ENCODE measurements at places on chromosomes 3 and 15.

DNA sequence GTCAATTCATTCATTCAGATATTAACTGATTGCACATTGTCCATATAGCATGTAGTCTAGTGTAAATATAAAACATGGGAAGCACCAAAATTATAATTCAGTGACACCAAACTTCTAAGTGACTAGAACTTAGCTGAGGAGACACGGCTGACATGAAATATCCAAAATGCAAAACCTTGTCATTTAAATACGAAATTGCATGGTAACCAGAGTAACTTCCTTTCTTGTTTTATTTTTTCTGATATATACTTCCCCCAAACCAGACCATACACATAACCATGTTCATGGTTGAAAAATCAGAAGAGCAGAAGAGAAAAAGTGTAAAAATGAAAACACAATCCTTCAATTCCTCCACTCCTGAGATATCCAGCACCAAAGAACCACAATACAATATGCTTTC, 38.0 kb downstream of the CBLB start:
- DNase-seq = no peak

DNA sequence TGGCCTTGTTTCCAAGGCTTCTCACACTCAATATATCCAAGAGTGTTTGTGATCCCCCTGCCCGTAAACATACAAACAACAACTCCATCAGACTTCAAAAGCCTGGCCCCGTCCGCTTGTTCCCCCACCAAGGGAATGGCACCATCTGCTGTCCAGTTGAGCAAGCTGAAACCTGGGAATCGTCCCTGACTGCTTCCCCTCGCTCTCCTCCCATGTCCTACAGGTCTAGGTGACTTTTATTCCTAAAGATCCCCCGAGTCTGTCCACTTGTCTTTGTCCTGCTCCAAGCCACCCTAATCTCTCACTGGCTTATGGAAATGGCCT, 27.9 kb upstream of the FAM174B start:
- DNase-seq = peak; percentile 32

DNA sequence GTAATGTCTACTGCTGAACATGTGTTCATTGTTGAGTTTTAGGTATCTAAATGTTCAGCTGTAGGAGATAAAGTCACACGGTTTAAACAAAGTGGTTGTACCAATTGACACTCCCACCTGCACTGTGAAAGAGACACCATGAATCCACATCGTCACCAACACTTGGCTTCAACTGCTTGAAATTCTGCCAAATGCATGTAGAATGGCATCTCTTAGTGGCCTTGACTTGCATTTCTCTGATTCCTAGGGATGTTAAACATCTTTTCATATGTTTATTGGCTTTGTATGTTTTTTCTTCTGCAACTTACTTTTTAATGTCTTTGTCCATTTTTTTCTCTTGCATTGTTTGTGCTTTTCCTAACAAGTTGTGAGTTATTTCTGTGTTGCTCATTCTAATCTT, 43.4 kb downstream of the RPLP1 start:
- DNase-seq = no peak

DNA sequence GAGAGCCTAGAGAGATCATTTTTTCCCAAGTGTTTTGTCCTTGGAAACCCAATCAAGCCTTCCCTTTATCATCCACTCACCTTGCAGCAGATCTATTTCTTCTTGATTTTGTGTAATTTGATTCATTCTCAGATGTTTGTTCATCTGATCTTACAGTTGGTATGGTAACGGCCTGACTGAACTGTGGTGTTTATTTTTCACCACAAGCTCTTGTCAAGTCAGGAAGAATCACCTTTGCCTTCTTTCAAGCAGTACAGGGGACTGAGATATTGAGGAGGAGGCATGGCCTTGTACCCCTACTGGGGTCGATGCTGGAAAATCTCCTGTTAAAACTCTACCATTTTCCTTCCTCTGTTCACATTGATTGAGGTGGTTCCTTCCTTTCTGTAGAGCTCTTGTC, 361.4 kb upstream of the CFAP20DC start:
- no peak for DNase-seq

GRCh38 chr3:72255191-72255590, 470.2 kb upstream of the PROK2 start:
- no peak for DNase-seq

DNA sequence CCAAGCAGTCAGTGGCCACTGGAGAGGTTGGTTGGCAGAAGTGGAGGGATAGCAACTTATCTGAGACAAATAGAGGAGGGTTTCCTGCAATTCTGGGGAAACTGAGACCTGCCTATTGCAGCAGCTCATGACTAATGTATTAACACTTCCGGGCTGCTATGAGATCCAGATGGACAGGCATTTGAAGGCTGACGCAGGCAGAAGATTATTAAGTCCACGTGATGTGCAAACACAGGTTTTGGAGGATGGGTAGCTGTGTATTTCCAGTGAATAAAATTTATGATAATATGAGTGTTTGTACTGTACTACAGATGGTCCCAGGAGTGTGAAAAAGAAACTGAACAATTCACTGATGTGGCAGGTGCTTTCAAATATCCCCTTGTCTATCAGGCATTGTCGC, 28.5 kb upstream of the CFAP161 start:
- no peak for DNase-seq

GRCh38 chr3:16801223-16801622, 83.5 kb upstream of the PLCL2 start:
- peak; percentile 11 for DNase-seq

DNA sequence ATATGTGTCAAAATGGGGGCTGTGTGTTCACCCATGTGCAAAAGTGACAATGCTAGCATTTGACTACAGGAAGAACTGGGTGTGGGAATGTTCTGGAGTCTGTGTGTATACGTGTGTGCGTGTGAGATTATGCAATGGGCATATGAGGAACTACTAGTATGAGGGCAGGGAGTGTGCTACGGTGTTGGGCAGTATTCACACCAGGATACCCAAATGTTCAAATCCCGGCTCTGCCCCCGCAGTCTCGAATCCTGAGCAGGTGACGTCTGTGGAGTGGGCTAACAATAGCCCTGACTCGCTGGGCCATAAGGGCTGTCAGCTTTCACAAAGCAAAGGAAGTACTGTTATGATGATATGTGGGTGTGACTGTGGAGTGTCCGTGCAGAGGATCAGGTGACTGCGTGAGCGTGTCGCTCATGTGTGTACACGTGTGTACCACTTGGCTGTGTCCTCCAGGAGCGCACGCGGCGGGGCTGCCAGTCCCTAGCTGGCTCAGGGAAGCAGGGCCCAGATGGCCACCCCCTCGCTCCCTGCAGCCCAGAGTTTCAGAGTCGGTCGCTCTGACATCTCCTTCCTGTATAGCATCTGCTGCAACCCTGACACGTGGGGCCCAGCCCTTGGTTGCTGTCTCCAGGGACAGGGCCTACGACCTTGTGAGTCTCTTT, 27.2 kb downstream of the IQSEC1 start:
- DNase-seq = no peak

GRCh38 chr3:31369637-31370379, 162.9 kb upstream of the STT3B start:
- DNase-seq = no peak

DNA sequence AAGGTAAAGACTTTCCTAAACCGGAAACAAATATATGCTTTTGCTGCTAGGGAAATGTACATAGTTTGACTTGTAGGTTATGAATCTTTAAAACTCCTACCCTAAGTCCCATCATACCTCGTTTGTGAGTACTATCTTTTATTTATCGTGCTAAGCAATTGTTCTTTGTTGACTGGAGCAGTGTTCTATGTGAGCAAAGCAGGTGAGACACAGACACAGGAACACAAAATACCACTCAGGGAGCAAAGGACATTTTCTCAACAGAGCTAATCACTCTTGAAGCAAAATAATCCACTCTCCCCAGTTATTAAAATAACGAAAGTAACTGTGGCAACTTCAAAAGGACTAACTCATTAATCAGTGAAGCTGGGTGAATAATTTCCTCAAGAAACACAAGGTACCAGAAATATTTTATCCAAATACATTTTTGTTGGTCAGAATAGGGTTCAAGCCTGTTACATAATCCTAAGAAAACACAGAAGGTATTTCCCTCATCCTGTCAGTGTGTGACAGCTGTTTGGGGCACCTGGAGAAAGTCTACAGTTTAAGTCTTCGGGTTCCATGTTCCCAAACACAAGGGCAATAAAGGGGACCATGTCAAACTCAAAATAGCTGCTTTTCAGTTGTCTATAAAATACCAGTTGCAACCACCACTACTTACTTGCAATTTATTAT, 407.7 kb downstream of the FOXP1 start:
- DNase-seq = no peak

DNA sequence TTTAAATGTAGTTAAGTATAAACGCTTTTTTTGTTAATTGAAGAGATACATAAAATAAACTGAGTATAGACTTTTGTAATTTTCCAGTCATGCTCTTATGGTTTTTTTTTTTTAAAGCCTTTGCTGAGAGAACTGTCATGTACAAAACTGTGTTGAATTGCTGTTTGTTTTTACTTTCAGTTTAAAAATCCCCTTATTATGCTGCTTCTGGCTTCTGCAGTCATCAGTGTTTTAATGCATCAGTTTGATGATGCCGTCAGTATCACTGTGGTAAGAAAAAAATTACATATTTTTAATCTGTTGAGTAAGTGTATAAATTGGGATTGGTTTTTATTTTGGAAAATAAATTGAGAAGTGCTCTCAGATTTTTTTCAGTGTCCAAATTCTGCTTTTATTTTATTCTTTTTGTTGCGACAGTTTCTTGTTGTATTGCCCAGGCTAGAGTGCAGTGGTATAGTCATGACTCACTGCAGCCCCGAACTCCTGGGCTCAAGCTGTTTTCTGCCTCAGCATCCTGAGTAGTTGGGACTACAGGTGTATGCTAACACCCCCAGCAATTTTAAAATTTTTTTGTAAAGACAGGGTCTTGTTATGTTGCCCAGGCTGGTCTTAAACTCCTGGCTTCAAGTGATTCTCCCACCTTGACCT, 40.7 kb downstream of the ATP2C1 start:
- no peak for DNase-seq

DNA sequence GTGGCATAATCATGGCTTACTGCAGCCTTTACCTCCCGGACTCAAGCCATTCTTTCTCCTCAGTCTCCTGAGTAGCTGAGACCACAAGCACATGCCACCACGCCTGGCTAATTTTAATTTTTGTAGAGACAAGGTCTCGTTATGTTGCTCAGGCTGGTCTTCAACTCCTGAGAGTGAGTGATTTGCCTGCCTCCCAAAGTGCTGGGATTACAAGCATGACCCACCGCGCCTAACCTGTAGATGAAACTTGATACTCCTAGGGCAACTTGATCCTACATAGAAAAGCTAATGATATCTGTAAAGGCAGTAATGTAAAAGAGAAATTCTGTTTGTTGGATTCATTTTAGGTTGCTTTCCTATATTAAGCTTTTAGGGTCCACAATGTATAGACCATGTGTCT, 391.9 kb upstream of the THRB start:
- no peak for DNase-seq

DNA sequence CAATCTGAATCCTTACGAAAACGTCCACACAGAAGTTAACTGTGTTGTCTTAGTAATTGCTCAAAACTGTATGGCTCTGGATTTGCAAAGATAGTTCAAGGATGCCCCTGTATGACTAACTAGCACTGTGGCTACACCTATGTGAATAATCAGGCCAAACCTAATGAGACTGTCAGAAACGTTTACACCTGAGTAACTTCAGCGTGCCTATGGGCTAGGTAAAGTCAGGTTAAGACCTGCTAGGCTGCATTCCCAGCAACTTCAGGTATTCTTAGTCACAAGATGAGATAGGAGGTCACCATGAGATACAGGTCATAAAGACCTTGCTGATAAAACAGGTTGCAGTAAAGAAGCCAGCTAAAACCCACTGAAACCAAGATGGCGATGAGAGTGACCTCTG, 87.8 kb upstream of the PLXND1 start:
- no peak for DNase-seq

GRCh38 chr15:71048913-71049675, 66.2 kb upstream of the THSD4 start:
- DNase-seq = no peak

DNA sequence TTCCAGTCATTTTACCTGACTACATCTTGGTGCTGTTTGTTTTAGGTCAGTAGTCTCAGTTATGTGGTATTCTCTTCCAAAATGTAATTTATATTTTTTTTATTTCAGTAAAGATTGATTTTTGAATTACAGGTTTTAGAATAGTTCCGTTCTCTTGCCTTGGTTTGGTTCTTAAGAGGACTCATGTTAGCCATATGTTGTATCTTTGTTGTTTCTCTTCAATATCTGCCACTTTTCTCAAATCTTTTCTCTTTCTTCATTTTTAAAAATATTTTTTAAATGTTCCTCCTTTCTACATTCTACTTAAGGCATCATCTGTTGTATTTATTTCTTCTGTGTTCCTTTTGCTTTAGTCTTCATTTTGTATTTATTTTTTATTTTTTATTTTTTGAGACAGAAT, 5.6 kb upstream of the UBL7 start:
- DNase-seq = no peak

DNA sequence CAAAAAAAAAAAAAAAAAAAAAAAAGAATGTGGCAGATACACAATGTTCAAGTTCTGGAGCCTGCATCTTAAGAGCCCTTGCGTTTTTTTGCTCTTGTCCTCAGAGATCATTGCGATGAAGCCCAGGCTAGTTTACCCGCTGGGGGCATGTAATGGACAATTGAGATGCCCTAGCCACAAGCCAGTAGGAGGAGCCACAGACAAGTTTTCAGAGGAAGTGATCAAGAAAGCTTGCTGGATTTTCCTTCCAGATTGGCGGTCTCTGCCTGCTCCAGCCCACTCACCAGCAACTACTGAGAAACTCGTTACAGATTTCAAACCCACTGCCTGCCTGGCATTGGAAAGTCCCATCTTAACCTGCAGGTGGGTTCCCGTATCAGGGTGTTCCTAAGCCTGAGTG, 192.1 kb upstream of the EOMES start:
- DNase-seq = no peak

GRCh38 chr15:39094116-39094515, 486.8 kb upstream of the THBS1 start:
- no peak for DNase-seq

DNA sequence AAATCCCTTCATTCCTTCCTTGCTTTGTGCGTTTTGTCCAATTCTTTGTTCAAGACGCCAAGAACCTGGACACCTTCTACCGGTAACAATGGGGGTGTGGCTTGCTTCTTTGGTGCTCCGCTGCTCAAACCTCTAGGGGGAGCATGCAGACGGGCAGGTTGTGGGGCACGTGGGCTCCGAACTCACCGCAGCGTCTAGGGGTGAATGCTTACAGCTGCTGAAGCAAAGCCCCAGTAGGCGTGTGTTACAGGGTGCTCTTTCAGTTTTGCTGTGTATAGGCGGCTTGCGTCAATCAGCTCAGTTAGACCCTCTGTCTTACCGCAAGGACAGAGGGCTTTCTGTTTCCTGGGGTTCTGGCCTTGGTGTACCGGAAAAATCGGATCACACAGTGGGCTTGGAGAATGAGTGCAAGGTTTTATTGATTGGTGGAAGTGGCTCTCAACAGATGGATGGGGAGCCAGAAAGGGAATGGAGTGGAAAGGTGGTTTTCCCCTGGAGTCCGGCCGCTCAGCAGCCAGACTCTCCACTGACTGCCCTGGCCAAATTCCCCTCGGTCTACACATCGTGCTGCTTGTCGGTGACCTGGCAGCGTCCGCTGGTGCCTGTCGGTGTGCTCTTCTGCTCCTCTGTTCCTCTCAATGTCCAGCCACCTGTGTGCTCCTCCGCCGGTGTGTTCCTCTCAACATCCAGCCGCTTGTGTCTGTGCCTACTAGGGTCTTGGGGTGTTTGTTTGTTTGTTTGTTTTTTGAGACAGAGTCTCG, 1.2 kb upstream of the LRRC34 start:
- peak; percentile 11 for DNase-seq

- no peak for DNase-seq
These were observed 14.8 kb downstream of the ZIC1 start for GRCh38 chr3:147423798-147424580.

Measured in midbrain (tissue), 1 donor.